RCC 7860 (cell line): ENCODE measurements at places on chromosomes 1 and 21.

DNA sequence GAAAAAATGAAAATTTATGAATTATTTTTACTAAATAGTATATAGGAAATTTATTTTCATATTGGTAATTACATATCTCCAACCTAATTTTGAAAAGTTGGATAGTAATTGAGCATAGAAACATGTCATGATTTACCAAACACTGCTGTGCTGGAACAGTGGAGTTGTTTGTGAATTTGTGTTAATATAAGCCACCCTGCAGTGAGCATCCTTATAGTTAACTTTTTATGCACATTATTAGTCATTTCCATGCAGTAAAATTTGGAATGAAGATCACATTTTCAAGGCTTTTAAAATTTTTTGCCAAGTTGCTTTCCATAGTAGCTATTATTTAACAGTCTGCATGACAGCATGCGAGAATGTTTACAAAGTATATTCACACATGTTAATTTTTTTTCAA is 78.3 kb downstream of the VPS26C start:
- no peak for DNase-seq

DNA sequence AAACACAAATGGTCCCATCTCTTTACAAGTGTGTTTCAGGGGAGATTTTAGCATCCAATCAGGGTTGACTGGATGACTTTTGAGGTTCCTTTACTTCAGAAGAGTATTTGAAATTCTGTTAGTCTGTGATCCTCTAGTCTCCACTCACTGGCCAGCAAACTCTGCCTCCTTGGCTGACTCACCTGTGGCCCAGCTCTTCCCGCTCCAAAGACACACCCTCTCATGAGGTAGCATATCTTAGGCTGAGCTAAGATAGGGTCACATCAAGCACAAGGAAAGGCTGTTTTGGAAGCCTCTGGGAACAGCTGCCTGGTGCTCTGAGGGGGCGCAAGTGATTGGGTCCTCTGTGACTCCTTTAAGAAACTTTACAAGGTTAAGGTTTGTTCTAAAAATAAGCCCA is 102.3 kb upstream of the FGGY start:
- DNase-seq = no peak

GRCh38 chr21:38254970-38255369 is 1.8 kb upstream of the KCNJ15 start:
- DNase-seq = no peak

DNA sequence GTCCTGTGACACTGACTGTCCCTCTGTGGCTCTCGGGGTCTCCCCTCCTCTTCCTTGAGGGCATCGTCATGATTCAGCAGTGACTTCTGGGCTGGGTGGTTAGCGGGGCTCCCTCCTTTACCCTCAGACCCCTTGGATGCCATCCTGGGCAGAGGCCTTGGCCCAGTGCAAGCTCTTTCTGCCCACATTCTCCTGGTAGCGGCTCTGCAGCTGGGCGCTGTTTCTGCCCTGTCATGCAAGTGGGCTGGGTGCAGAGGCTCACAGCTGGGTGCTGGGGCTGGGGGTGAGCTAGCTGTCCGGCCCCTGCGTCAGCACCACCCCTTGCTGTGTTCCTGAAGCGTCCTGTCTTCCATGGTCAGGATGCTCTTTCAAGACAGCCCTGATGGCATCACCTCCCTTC is 158.5 kb downstream of the PCBP3 start:
- no peak for DNase-seq

GRCh38 chr1:209208648-209209047 is 374.9 kb upstream of the CAMK1G start:
- peak; percentile 41 for DNase-seq
